ENCODE measurements at places on chromosomes 1 and 21.
A peak's percentile ranks its signal among the peaks of the same experiment; 100 is the strongest.

GRCh38 chr21:34973685-34974084 is 75.4 kb downstream of the RUNX1 start:
- no peak for DNase-seq

GRCh38 chr1:34984435-34984792 is 733 bp downstream of the TMEM35B start:
- DNase-seq, result peak; percentile 61

DNA sequence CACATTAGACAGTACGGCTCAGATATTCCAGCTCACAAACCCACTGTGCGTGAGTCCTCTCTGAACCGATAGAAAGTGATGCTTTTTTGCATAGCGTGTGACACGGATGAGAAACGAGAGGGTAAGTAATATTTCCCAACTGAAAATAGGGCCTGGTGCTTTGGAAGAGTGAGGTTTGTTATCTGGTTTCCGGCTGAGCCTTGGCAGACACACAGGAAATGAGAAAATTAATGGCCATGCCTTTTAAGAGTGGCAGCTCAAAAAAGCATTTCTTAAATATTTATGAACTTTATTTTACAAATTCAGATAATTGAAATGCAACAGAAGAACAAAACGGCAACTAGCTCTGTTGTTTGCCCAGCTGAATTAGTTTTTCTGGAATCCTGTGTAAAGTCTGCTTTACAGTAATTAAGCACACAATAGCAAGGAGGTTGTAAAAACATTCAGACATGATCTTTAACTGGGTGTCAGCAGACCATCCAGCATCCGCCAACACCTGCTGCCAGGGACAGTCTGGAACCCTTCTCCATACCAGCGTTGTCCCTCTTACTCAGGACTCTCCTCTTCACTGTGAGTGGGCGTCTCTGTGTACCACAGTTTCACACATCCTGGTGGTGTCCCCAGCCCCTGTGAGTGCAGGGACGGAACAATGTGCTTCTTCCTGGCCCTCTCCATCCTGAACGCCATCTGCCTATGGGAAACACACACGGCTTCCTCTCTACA is 155.4 kb downstream of the PGBD5 start:
- DNase-seq, result no peak

DNA sequence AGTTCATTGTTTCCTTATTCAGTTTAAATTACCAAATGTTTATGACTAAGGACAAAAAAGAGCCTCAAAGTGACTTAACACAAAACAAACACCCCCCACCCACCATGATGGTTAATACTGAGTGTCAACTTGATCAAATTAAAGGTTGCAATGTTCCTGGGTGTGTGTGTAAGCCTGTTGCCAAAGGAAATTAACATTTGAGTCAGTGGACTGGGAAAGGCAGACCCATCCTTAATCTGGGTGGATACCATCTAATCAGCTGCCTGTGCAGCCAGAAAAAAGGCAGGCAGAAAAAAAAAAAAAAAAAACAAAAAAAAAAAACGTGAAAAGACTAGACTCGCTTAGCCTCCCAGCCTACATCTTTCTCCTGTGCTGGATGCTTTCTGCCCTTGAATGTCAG is 543.4 kb downstream of the NEGR1 start:
- DNase-seq, result no peak

GRCh38 chr1:169604781-169605560 is 18.7 kb upstream of the F5 start:
- DNase-seq, result no peak

GRCh38 chr21:40952551-40953323 is 105.8 kb upstream of the DSCAM start:
- DNase-seq, result no peak

- DNase-seq, result peak; percentile 41
Measured at GRCh38 chr1:183912265-183912886, 107.5 kb downstream of the RGL1 start.

- no peak for DNase-seq
Measured at GRCh38 chr21:26451081-26451740, 121.9 kb downstream of the CYYR1 start.

DNA sequence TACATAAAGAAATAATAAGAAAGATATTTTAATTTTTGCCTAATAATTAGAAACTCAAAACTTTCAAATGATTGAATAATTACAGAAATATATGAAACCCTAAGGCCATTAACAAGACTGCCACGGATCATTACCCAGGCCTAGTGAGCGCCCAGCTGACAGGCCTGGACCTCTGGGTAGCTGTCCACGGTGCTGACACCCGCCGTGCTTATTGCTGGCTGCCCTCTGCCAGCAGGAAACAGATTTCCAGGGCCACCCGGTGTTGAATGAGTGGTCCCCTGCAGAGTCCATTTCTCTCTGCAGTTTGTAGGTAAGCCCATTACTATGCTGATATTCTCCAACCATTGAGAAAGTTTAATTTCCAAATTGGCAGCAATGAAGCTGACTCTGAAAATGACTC is 254.4 kb upstream of the GJB5 start:
- peak; percentile 29 for DNase-seq

DNA sequence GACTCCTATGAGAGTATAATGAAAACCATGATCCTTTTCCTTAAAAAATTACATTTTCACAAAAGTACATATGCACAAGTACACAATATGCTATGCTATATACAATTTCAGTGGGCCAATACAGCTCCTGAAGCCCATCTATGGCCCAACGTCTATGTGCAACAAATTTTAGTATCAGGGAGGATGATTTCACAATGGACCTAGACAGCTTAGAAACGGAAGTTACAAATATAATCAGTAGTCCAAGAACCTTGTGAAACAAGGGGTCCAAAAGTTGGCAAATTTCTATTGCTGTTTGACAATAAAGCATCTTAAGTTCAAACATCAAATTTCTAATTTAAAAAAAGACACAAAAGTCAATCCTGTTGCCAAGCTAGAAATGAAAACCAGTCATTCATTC is 87.0 kb downstream of the DPYD start:
- DNase-seq, result no peak

DNA sequence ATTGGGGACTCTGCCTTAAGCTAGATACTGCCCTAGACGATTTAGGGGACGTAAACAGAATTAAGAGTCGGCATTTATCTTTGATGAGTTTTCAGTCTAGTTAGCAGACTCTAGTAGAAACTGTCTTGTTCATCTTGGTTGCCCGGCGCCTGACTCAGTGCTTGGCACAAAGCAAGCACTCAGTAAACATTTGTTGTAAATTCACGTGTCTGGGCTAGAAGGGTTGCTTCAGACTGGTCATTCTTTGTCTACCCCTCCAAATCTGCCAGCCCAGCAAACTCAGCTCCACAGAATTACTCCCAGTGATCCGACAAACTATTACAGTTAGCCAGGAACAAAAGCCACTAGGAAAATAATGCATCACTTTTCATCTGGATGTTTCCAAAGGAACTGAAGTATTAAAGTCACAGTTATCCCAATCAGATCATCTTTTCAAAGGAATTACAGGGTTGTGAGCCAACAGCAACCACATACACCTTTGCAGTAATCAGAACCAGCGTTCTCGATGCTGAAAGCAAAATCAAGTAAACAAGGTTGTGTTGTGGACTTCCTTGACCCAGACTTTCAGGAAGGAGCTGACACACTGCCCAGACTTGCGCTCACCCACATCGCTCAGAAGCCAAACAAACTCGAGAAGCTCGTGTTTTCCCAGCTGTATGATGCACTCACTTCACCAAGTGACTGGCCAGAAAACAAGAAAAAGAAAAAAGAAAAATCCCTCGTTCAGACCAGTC is 66.5 kb upstream of the GADD45A start:
- DNase-seq, result no peak
